ENCODE measurements at places on chromosomes 13 and 19. TPM values are rescaled to one million over a fixed set of nuclear protein-coding genes. Genes with fewer than 3 reads are reported as not detected.

DIAPH3 gene
- total RNA-seq: 17.3 TPM

TMC4 gene
- 3.1 TPM for total RNA-seq

OR7C1 gene
- total RNA-seq: not detected

HS6ST3 gene
- not detected for total RNA-seq

SIAH3 gene
- 0.17 TPM for total RNA-seq

FUT2 gene
- not detected for total RNA-seq

ADGRE2 gene
- 0.45 TPM for total RNA-seq

CCDC169 gene
- 0.38 TPM for total RNA-seq

FFAR1 gene
- total RNA-seq: not detected
